Spleen (tissue), 13 donors: ENCODE measurements at places on chromosomes 13 and 19. TPM values are rescaled to one million over a fixed set of nuclear protein-coding genes. Genes with fewer than 3 reads are reported as not detected.

GRCh38 chr19:33750587-33751435 lies 45.9 kb upstream of the KCTD15 start:
- no peak for DNase-seq

GRCh38 chr19:1219786-1220476 lies 14.4 kb downstream of the STK11 start:
- no peak for DNase-seq

Gene RFXAP
- total RNA-seq = 6.2 TPM

DNA sequence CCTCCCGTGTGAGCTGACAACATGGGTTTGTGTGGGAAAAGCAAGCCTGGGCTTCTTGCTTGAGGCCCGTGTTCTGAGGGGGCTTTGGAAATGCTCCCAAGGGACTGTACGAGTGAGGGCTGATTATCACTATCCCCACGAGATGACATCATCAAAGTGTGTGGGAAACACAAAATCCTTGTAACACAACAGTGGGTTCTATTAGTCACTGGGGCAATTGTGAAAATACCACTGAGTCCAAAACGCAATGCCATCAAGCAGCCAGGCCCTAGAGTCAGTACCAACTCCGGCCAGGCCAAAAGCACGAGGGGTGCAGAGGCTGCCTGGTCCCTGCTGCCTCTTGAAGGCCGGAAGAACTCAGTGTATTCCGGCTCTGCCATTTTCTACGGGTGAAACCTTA lies 29.6 kb downstream of the CAPS start:
- no peak for DNase-seq
